ENCODE measurements at places on chromosomes 7 and 10.
A peak's percentile ranks its signal among the peaks of the same experiment; 100 is the strongest.

- no peak for DNase-seq
Measured at GRCh38 chr7:29929018-29929807, 60.4 kb downstream of the SCRN1 start.

- peak; percentile 84 for DNase-seq
Measured at GRCh38 chr10:80599424-80599847, 61.7 kb downstream of the SH2D4B start.

- no peak for DNase-seq
Measured at GRCh38 chr10:70445718-70446657, 4.5 kb upstream of the NODAL start.

DNA sequence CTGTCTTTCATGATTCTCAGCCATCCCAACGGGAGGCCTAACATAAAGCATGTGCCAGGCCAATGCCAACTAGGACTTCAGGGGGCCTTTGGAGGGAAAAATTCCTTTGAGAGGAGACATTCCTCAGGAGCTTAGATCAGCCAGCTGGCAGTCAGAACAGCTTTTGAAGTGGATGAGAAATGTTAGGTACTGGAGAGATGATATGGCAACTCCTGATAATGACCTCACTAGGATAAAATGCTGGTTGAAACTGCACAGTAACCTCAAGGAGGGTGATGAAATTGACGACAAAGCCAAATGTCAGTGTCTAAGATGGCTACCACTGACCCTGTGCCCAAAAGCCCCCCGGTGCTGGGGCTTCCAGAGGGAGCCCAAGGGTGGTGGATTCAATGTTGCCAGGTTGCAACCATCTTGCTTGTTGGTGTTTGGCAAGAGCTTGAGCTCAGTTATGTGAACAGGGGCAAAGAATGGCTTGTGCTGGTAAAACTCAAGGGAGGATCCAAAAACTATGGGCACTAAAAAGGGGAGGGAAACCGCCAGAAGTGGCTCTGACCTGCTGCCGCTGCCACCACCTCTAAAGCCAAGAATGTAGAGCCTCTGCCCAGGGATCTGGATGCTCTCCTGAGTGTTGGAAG, 121.2 kb downstream of the UBE2H start:
- DNase-seq = peak; percentile 5

DNA sequence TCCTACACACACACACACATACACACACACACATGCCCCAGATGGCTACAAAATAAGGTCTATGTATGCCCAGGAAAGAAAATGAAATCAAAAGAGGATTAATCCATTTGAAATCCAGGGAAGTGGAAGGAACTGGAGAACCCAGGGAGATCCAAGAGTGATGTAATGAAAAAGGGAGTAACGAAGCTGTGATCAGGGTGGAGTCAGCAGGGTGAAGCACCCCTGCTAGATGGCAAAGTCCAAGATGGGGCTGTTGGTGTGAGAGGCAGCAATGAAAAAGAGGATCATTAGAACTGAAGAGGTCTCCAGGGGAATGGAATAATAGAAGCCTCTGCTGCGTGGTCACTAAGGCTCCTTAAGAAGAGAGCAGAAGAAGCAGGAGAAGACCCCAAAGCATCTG, 43.6 kb upstream of the IL6 start:
- DNase-seq = no peak

GRCh38 chr7:101612885-101613515, 16.1 kb downstream of the MYL10 start:
- DNase-seq = no peak

DNA sequence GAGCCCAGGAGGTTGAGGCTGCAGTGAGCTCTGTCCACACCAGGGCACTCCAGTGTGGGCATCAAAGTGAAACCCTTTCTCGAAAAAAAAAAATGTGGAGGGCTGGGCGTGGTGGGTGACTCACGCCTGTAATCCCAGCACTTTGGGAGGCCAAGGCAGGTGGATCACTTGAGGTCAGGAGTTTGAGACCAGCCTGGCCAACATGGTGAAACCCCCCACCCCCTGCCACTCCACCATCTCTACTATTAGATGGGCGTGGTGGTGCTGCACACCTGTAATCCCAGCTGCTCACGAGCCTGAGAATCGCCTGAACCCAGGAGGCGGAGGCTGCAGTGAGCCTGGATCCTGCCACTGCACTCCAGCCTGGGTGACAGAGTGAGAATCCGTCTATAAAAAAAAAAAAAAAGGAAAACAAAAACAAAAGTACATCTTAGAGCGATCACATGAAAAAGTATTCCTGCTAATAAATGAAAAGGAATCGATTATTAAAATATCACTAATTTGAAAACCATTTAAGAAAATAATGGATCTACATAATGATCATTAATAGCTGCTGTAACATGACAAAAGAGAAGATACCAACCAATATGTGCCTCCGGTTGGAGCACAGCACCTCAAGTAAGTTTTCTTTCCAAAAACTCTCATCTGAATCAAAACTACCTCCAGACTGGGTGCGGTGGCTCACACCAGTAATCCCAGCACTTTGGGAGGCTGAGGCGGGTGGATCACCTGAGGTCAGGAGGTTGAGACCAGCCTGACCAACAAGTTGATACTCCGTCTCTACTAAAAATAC, 4.9 kb downstream of the HNRNPF start:
- no peak for DNase-seq

- peak; percentile 75 for DNase-seq
Measured at GRCh38 chr7:151060416-151061212, 1.2 kb downstream of the SLC4A2 start.

DNA sequence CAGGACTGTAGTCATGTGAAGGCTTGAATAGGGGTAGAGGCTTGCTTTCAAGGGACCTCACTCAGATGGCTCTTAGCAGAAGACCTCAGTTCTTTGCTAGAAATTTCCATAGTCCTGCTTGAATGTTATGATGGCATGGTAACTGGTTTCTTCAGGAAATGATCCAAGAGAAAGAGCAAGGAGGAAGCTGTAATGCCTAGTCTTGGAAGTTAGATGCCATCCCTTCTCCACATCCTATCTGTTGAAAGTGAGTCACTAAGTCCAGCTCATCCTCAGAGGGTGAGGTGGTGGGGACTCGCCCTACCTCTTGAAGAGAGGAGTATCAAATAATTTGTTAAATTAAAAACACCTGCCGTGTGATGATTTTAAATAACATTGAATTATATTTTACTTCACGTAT, 4.6 kb downstream of the MGAM start:
- DNase-seq = no peak

DNA sequence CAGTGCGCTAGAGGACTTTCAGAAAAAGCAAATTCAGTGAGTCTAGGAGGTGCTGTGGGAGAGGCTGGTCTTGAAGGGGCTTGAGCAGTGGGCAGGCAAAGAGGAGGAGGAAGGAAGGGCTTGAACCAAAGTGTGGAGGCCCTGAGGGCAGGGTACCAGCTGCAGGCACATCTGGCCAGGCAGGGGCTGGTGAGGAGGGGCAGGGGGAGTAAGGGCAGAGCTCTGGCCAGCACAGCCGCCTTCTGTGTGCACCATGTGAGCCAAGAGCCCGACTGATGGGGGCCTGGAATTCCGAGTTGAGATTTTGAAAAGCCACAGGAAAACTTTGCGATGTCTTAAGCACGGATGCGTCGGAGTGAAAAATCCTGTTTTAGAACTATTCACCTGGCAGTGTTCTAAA, 74.5 kb downstream of the PRPF18 start:
- DNase-seq = no peak

DNA sequence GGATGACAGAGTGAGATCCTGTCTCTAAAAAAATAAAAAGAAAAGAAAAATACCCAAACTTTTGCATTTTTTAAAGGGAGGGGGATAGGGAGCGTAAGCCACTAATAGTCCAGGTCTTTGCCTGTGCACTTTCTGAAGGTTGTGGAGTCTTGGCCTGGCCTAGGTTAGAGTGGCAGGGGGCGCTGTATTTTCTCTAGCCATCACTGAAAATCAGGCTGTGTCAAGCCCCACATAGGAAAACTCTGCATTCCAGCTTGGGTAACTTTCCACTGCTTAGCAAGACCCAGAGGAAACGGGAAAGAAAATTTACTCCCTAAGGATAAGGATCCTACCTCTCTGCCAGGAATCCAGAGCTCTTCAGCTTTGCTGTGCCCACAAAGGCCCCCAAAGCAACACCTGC, 10.5 kb upstream of the PAX4 start:
- peak; percentile 5 for DNase-seq

- peak; percentile 8 for DNase-seq
Measured at GRCh38 chr7:129401967-129402860, 32.0 kb upstream of the STRIP2 start.

GRCh38 chr10:101744267-101744666, 31.6 kb downstream of the FGF8 start:
- DNase-seq = no peak

GRCh38 chr10:30038781-30039536, 20.4 kb downstream of the JCAD start:
- no peak for DNase-seq

DNA sequence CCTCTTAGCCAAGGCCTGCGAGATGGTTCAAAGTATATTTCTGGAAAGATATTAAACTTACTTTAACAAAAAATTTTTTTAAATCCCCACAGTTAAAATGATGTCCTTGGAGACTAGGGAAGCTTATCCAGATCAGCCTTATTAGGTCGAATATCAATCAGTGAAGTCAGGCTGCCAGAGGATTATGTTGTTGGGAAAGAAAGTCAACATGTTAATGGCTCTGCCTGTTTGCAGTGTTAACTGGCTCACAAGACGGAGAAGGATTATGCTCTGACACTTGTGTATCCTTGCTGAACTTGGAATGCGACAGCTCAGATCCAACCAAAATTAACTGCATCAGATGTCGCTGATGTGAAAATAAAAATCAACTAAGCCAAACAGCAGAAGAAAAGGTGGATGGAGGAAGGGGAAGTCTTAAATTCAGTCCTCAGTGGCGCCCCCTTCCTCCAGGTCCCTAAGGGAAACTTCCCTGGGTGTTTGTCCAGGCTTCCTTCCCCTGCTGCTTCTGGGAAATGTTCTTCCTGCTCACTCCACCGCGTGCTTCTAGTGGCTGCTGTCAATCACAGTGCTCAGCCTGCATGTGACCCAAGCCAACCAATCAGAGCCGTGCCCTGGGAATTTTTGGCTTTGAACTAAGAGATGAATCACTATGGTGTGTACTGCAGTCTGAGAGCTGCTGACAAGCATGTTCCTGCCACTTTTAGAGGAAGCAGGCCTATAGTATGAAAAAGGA, 690.4 kb upstream of the NRP1 start:
- DNase-seq = peak; percentile 89

- no peak for DNase-seq
Measured at GRCh38 chr7:129471402-129471827, 30.9 kb upstream of the SMKR1 start.

DNA sequence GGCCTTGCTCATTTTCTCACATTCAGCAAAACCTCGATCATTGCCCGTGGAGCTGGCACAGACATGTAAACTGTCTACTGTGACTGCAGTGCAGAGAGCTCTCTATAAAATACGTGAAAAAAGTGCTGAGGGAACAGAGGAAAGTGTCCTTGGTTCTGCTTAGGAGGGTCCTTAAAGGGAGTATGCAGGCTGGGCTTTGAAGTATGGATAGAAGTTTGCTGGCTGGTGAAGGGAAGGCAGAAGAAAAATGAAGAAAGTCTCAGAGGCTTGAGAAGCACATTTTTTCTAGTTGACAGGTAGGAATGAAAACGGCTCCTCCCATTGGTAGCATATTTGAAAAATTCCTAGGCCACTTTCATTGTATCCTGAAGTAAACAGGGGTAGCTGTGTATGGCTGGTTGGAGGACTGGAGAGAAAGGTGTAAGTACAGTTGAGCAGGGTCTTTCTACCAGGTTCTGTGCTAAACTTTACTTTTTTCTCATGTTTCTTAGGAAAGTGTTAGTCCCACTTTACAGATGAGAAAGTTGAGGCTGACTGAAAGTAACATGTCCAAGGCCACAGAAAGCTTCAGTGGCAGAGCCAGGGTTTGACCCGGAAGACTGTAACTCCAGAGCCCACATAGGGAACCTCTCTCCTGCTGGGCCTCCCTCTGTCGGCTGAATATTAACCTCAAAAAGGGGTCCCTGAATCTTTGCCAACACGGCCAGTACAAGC, 63.0 kb upstream of the PPIF start:
- DNase-seq = no peak
